Naive thymus-derived CD4-positive, alpha-beta T cell (primary cell): ENCODE measurements at places on chromosomes 12 and 14.

- no peak for DNase-seq
These were observed 53.0 kb downstream of the CDK17 start for GRCh38 chr12:96347130-96347699.

GRCh38 chr12:7935590-7936581 is at the start of gene SLC2A3:
Gene SLC2A3, minus strand, starts transcription at chr12:7936187. Its CDS starts 153 bp downstream, at chr12:7936034.
- peak; percentile 92 for DNase-seq

GRCh38 chr12:109255377-109255776 is 53.7 kb downstream of the FOXN4 start:
- no peak for DNase-seq

GRCh38 chr14:68368850-68369249 is 424.0 kb downstream of the ZFP36L1 start:
- no peak for DNase-seq

- peak; percentile 13 for DNase-seq
These were observed 198.7 kb upstream of the DCN start for GRCh38 chr12:91381309-91381804.

DNA sequence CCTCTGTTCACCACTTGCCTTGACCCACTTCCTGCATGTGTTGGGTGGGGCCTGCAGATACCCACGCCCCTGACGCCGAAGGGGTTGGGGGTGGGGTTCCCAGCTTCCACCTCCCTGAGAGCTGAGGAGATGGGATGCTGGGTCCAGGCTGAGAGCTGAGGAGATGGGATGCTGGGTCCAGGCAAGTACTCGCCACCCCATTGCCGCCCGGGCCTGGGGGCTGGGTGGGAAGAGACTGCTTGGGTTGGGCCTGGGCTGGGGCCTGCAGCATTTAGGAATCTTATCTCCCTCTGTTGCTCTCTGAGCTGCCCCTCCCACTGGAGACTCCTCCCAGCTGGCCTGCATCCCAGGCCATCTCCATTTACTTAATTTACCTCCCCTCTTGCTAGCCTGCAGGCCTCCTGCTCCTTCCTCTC is 17.4 kb downstream of the TEAD4 start:
- no peak for DNase-seq

DNA sequence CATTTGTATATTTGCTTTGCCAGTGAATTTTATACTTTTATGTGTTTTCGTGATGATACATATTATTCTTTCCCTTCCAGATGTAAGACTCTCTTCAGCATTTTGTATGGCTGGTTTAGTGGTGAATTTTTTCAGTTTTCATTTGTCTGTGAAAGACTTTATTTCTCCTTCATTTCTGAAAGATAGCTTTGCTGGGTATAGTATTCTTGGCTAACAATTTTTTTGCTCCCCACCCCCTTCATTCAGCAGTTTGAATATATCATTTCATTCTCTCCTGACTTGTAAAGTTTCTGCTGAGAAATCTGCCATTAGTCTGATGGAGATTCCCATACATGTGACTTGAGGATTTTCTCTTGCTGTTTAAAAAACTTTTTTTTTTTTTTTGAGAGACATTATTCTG is 72.8 kb downstream of the ERC1 start:
- DNase-seq, result no peak

DNA sequence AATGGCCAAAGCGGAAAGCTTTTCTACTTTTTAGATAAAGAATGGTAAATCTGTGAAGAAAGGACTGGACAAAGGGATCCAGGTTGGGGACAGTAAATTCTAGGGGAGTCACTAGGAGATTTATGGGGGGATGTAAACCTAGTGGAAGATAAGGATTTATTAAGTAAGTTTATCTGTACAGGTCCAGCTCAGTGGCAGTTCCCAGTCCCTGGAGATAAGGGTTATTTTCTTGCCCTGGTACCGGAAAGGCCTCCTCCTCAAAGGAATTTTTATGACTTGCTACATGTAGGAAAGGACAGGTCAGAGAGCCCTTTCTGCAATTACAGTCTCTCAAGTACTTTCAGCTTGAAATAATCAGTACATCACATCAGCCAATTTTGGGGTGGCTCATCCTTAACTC is 72.6 kb upstream of the BICD1 start:
- no peak for DNase-seq

GRCh38 chr12:56038022-56038655 is 3.6 kb upstream of the RPS26 start:
- no peak for DNase-seq

GRCh38 chr14:69768873-69769272 is 1.9 kb downstream of the SRSF5 start:
- DNase-seq, result no peak

DNA sequence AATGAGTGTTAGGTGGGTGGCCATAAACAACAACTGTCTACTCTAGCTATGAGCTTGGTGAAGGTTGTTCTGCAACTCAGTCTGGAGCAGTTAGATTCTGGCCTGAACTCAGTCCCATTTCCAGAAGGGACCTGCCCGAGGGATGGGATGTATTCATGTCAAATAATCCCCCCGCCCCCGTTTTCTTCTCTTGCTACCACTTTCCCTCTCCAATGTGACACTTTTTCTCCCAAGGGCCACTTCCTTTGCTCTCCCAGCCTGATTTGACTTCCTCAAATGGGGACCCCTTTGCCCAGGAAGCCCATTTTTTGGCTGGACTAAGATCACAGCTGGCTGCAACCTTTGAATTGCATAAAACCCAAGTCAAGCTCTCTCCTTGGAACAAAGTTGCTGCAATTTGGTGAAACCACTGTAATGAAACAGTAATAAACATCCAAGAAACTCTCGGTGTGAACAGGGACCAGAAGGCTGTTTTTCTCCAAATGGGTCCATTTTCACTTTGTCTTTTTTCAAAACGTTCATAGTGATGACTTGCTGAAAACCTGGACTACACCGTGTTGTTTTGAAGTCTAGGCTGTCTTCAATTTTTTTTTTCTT is 137.2 kb upstream of the GSC start:
- DNase-seq, result no peak

- no peak for DNase-seq
These were observed 76.4 kb downstream of the IFNG-AS1 start for GRCh38 chr12:68065687-68066086.

GRCh38 chr14:100135073-100135472 is 24.4 kb downstream of the DEGS2 start:
- DNase-seq, result no peak

- DNase-seq, result no peak
These were observed 191.7 kb downstream of the BCL11B start for GRCh38 chr14:99080306-99080705.

GRCh38 chr12:48075832-48076231 is 30.0 kb downstream of the SENP1 start:
- no peak for DNase-seq

DNA sequence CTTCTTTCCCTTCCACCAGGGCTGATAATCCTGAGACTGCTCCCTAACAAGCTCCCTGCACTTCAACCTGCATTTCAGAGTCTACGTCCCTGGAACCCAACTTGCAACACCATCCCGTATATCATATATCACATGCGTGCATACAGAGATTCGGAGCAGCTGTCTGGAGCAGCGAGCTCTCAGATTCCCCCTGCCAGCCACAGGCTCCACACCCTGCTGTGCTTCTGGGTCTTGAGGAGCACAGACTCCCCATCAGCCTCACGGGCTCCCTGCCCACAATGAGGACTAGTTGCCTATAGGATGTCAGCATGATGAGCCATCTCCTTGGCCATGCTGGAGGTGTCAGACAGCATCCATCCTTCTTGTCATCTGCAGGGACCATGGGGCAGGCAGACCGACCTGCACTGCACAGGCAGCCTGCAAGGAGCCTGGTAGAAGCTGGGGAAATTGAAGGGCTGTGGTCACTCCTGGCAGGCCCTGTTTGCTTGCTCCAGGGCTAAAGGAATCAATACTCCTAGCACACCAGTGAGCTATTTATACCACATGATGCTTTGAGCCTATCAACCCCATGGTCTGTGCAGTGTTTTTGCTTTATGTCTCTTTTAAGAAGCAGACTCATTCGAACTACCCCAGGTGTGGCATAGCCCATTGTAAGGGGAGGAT is 19.6 kb upstream of the HDAC7 start:
- no peak for DNase-seq

GRCh38 chr14:44701563-44702263 is 194.6 kb upstream of the FSCB start:
- DNase-seq, result no peak

- no peak for DNase-seq
These were observed 63.8 kb downstream of the DACT1 start for GRCh38 chr14:58701604-58702003.

DNA sequence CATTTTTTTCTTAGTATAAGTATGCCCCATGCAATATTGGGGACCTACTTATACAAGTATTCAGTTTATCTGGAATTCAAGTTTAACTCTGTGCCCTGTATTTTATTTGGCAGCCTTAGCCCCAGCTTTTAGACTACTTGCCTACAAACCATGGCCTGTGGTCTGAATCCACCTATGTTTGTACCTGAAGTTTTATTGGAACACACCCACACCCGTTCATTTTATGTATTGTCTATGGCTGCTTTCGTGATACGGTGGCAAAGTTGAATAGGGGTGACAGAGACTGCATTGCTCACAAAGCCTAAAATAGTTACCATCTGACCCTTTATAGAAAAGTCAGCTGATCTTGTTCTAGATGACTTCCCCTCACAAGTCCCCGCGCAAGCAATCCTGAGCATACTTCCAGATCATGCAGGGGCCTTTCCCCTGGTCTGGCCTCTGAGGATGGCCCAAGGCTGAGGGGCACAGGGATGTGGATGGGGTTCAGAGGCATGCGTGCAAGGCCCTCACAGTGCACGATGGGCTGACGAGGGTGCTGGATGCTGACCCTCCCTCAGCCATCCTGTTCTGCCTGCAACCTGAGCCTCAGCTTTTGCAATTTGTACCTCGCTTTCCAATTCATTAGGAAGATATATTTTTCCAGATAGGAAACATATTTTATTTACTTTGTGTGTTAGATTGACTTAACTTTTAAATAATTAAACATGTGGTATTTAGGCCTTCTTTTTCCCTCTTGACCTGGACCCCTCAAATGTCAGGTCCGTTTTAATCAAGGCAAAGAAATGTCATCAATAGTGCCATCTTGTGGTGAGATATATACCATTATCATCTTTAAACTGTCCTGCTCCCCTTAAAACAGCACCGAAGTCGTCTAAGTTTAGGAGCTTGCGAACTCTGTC is 527.3 kb upstream of the CCDC196 start:
- no peak for DNase-seq

DNA sequence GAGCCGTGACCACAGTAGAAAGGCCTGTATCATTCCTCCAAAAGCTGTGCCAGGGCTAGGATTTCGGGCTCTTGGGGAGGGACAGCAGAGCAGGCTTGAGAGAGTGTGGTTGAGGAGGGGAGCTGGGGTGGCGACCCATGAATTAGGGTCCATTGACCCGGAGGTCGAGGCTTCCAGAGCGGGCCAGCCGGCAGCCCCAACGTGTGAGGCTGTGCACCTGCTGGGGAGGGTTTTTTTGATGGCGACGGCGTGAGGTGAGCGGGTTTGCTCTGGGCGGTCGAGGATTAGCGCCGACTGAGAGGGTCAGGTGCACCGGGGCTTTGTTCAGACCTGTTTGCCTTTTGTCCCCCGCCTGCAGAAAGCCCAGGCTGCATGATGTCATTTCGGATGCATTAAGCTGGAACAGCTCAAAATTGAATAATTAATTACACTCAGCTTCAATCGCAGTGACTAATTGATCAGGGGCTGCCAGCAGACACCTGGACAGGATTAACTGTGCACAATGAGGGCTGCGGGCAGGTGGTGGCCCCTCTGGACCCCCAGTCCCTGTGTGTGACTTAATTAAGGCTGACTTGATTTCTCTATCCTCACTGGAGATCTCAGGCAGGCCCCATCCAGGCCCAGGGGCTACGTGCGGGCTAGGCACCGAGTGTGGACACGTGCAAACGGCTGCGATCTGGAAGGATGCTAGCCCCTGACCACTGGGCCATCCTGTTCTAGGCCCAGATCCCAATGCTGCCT is 42.1 kb upstream of the MEG3 start:
- DNase-seq, result no peak
